Motor neuron (in vitro differentiated cells): ENCODE measurements at places on chromosomes 4 and X.

DNA sequence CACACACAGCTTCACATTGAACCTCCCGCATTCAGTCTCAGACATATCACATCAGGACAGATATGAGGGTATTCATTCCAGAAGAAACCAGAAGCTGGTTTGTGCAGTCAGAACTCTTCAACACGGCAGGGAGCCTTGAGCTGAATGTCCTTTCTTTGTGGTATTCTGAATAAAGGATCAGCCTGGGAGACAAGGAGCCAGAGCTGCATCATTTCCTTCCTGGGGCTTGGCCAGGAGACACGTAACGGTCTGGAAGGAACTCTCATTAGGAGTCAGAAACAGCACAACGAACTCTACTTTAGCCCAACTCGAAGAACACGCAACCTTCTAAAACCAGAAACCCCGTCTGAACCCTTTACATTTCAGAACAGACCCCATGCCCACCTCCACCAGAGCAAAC is 46.4 kb downstream of the KDR start:
- ATAC-seq, result no peak

DNA sequence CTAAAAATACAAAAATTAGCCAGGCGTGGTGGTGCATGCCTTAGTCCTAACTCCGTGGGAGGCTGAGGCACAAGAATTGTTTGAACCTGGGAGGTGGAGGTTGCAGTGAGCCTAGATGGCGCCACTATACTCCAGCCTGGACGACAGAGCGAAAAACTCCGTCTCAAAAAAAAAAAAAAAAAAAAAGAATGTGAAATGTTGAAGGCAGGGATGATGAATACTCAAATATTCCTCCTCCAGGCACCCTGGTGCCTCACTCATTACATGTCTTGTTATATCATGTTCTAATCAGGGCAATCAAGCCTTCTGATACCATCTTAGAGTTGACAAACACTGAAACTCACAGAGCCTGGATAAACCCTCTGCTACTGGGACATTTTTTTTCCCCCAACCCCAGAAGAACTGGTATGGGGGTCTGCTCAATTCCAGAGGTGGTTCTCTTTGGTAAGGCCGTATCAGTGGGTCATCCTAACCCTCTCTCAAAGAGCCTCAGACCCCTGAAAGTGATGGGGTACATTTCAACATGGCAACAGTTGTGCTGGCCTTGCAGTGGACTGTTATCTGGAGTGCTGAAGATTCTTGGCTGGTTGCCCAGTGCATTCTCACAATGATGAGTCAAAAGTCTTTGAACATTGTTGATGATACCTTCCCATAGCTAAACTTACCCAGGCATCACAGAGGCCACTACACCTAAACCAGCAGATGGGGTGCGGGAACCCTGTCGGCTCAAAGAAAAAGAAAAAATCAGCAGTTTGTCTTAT is 2.4 kb upstream of the SH3KBP1 start:
- no peak for ATAC-seq

DNA sequence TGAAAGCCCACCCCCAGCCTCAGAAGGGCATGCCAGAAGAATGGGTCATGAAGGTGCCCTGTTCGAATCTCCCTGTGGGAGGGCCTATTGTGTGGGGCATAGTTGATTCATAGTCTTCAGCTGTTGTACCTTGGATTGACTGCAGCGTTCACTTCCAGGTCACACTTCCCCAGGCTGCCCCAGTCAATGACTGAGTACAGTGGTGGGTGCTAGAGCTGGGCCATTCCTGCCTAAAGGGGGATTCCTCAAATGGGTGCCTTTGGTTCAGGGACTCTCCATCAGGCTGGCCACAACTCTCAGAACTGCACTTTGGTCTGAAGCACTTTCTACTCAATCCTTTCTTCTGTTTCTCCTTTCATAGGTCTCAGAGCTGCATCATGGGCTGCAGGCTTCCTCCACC is 35.0 kb upstream of the RASGEF1B start:
- no peak for ATAC-seq

- ATAC-seq, result peak; percentile 76
Observed at GRCh38 chr4:8212622-8213021, 13.5 kb downstream of the SH3TC1 start.

GRCh38 chrX:66021765-66022631 is 17.9 kb downstream of the VSIG4 start:
- ATAC-seq, result no peak

DNA sequence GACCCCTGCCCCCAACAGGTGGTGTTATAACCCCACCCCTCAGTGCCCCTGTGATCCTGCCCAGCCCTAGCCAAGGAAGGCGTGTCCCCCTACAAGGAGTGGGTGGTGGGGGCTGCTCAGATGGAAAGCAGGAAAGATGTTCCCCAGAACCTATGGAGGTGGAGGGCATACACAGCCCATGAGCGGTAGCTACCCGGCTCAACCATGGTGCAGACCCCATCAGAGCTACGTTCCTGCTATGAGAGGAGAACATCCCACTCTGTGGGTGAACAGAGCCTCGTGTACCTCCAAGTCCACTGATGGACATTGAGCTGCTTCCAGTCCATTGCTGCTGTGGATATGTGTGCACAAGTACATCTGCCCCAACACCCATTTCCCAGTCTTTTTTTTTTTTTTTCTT is 71.1 kb downstream of the SHOX start:
- ATAC-seq, result no peak

GRCh38 chr4:179624768-179625181 is 2182.5 kb upstream of the AGA start:
- ATAC-seq, result peak; percentile 85

GRCh38 chr4:183721207-183722081 is 62.4 kb downstream of the TRAPPC11 start:
- no peak for ATAC-seq

DNA sequence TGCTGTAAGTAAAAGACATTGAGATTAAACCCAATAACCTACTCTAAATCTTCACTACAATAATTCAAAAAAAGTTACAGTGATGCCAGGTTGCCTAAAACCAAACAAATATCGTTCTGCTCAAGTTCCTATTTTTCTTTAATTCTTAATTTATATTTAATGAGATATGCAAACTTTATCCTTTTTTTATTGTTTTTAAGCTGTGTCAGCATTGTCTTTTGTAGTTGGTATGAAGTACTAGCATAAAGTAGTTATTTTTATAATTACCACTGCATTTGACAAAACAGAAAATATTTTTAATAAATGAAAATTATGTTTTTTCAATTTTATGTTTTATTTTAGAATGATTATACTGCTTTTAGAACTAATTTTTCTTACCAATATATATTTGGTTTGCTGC is 1431.1 kb upstream of the PCDH7 start:
- ATAC-seq, result no peak

DNA sequence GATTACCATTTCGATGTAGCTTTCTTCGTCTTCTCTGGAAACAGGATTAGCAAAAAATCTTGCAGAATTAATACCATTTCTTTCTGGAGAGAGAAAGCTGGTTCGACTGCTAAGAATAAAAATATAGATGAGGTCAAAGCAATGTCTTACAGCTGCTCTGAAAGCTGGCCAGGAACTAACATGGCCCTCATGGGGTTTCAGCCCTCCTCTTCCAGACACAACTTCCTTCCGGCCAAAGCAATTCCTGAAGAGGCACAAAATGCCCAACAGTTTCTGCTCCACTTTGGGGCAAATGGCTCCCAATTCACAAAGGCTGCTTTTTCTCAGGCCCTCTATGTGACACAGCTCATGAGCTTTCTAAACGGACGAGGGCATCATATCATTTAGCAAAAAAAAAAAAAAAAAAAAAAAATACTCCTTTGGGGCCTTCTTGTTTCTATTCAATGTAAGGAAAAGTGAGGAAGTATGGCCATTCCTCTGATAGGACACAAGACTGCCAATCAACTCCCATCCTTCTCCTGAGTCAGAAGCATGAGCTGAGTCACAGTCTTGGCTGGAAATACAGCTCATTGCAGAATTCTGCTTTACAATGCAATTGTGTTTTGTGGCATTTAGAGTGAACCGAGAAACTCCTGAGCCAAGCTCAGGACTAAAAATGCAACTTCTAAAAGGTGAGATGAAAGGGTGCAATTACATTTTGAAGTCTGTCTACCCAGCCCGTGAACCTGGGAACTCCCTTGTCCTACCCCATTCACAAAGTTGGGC is 42.7 kb upstream of the CTAG2 start:
- ATAC-seq, result peak; percentile 98

GRCh38 chrX:40694802-40695201 is 40.5 kb downstream of the MED14 start:
- ATAC-seq, result no peak

DNA sequence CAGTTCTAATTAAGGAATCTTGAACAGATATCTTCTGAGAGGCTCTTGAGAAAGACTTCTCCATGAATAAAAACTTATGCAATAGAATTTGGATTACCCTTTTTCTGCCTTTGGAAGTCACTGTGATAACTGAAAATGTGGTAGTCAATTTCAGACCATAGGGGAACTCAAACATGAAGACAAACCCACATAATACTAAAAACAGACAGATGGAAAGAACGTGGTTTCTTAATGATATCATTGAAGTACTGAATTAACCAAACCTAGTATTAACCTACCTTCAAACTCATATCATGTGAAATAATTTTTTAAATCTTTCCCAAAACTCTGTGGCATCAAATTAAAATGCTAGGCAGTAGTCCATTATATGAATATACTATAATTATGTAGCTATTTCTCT is 153.5 kb downstream of the CAMK2D start:
- no peak for ATAC-seq

DNA sequence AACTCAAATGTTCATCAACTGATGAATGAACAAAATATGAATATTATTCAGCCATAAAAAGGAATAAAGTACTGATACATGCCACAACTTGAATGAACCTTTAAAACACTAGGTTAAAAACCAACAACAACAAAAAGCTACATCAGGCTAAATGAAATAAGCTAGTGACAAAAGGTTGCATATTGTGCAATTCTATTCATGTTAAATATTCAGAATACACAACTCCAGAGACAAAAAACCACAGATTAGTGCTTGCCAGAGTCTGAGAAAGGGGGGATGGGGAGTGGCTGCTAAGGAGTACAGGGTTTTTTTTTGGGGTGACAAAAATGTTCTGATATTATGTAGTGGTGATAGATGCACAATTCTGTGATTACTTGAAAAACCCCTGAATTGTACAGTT is 58.5 kb downstream of the HAUS3 start:
- no peak for ATAC-seq

DNA sequence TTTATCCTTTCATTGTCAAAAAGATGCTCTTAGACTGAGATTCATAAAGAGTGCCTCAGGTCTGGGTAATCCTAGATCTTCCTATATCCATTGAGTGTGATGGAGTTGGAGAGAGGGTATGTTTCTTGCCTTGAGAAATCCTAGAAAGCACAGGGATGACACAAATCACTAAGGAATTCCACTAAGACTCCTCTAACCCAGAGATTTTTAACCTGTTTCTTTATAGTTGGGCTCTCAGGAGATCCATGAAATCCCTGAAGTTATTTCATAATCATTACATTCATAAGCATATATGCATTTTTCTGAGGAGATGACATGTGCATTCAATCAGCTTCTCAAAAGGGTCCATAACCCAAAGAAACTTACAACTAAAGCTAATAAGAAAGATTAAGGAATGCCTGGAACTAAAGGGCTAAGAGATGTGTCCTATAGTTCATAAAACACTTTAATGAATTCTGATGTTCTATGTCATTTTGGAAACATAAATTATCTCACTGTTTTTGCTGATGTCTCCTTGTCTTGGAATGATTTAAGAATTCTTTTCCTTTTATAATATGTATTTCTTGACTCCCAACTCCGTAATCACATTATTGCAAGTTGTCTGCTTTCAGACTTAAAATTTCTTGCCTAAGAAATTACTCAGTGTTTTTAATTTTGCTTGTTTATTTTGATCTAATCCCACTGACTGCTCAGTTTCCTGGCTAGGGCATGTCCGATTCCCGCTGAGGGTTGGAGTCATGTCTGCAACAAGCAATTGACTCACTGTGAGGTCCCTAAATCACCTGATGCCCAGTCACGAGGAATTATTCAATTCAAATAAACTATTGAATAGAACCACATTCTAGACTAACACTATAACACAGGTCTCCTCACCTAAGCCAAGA is 2.8 kb upstream of the AMTN start:
- no peak for ATAC-seq

GRCh38 chr4:28062562-28062961 is 1201.9 kb downstream of the STIM2 start:
- no peak for ATAC-seq

- ATAC-seq, result no peak
Observed at GRCh38 chr4:63670735-63671134, 738.5 kb downstream of the TECRL start.

DNA sequence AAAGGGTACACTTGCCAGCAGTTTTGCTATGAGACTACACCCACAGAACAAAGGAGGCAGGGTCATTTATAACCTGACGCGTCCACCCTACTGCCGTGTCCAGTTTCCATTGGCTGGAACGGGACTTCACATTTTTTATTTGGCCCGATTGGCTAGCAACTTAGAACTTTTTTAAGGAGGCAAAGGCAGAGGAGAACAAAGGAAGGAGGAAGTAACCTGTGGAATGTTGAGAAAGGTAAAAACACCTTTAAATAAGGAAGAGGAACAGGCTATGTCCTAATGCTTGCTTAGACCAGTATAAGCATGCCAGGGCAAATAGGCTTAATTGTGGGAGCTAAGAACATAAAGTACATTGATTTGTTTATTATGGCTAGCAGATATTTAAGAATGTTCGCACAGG is 18.7 kb downstream of the KDM6A start:
- ATAC-seq, result no peak

GRCh38 chr4:1478766-1479355 is 72.6 kb upstream of the NKX1-1 start:
- ATAC-seq, result no peak

GRCh38 chr4:123806056-123806455 is 409.5 kb downstream of the SPRY1 start:
- no peak for ATAC-seq

DNA sequence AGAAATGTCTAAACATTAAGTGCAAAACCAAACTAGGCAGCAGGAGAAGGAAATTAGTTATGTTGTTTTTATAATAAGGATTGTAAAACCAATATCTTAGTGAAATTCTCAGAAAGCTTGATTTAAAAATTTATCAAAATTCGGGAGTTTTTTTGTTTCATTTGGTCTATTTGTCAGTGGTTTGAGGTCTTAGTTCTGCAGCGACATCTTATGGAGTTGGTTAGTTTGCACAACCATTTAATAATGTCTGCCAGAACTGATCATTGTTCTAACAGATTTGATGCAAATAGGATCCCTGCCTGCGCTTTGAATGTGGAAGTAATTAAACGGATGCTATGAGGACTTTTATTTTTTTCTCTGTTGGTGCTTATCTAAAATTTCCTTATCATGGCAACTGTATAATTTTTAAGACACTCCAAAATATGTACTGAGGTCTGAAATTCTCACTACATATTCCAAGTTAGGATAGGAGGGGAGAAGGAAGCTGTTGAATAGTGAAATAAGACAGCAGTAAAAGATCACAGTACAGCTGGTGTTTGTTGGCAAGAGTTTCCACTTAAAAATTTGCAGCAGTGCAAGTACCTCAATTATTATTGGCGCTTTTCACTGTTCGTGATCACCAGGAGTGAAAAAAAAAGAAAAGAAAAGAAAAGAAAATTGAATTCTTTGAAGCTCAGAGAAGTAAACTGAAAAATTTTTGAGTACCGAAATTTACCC is 2521.4 kb downstream of the ARAP2 start:
- ATAC-seq, result no peak

GRCh38 chr4:81165861-81166430 is 49.1 kb downstream of the PRKG2 start:
- ATAC-seq, result peak; percentile 84

- ATAC-seq, result no peak
Observed at GRCh38 chrX:70331161-70331560, 41.3 kb downstream of the KIF4A start.

- ATAC-seq, result peak; percentile 87
Observed at GRCh38 chrX:100731441-100732281, at the start of gene SYTL4. Gene SYTL4 (minus strand): TSS chrX:100732121. CDS start chrX:100702037, 30,084 bp downstream.

GRCh38 chrX:24412637-24413363 is 52.3 kb upstream of the PDK3 start:
- ATAC-seq, result no peak

- peak; percentile 49 for ATAC-seq
Observed at GRCh38 chr4:112451831-112452230, 64.1 kb downstream of the NEUROG2 start.
